DND-41 (cell line): ENCODE measurements at places on chromosomes 6 and 20.

DNA sequence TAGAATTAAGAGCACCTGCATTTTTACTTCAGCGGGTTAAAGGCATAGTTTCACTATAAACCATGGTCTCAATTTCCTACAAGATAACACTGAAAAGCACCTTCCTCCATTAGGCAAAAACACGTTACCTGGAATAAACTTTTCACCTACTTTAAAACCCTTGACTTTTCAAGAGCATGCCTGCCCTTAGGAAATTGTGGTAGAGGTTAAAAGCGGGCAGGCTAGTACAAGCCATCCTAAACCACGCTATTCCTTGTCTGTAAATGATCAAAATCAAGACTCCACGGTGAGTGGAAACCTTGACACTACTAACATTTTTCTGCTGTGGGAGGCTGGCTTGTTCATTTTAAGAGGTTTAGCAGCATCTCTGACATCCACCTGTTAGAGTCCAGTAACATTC, 43.9 kb downstream of the NR2E1 start:
- DNase-seq, result no peak

DNA sequence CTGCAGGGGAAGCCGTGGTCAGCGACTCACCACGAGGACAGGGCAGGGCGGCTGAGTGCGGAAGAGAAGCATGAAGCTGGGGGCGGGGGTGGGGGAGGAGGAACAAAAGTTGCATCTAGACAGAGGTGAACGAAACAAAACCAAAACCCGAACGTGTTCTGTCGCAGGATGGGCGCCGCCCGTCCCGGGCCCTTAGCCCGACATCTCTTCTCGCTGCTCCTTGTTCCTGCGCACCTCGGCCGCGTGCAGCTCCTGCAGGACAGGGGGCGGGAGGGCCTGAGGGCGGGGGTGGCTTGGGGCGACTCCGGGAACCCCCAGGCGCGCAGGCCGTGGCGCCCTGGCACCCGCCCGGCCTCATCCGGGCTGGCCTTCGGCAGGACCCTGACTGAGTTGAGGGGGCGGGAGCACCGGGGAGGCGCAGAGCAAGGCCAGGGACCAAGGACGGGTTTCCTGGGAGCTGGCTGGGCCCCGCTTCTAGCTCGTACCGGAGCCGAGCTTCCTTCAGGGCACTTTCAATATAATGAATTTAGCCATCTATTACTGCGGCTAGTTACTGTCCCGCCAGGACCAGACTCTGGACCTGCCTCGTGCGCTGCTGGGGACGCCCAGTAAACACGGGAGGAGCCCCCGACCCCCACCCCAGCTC, 12.0 kb downstream of the STMN3 start:
- no peak for DNase-seq

DNA sequence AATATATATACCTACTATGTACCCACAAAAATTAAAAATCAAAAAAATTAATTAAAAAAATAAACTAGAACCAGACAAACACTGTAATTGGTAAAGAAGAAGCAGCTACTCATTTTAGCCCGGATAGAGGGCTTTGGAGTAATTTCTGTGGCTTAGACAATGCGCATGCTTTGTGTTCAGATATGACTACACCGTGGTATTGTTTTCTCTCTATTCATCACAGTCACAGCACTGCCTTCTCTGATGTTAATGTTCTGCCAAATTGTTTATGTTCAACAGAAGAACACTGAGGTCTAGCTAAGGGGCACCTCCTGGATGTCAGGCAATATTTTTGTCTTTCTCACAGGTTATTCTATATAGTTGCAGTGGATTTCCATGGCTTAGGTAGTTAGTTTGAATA, 77.5 kb upstream of the GJE1 start:
- no peak for DNase-seq

GRCh38 chr20:32451682-32452461, 93.7 kb downstream of the ASXL1 start:
- DNase-seq, result peak; percentile 52

- DNase-seq, result no peak
Measured at GRCh38 chr6:110412360-110412759, 3.0 kb downstream of the DDO start.
